ENCODE measurements at places on chromosomes 12 and 14.

GRCh38 chr12:67122584-67122983, 146.6 kb upstream of the CAND1 start:
- no peak for DNase-seq

- DNase-seq = no peak
Measured at GRCh38 chr12:12715459-12716150, 1.6 kb upstream of the CDKN1B start.

DNA sequence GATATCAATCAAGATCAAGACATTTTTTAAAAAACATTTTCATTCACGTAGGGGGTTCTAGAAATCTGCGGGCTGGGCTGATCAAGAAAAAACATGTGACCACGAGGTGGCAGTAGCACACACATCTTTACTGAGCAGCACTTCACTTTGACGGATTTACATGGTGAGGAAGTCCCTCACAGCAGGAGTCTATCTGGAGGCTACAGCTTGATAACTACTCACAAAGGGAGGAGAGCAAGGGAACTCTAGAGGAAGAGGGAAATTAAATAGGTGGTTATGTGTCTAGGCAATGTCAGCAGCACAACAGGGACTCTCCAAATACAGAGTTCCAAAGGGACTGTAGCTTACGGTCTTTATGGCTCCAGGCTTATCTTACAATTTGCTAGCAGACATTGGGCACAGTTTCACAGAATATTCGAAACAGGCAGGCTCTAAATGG, 248.1 kb downstream of the DPY19L2 start:
- DNase-seq = peak; percentile 78

- no peak for DNase-seq
Measured at GRCh38 chr12:94284046-94284445, 135.7 kb downstream of the PLXNC1 start.

DNA sequence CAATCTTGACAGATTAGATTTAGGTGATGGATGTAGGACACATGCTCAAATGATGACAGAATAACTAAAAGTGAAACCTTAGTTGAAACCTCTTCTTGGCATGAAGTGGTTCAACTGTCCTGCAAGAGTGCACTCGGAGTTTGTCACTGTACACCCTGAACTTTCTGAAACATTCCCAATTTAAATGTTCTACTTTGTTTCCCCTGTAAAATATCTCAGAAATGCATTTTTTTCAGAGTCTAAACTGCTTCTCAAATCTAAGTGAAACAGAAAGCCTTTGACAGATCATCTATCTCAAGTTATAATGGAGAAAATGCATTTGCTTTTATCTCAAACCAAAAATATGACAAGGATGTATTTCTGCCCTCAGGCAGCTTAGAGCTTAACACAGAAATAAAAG, 66.0 kb downstream of the BHLHE41 start:
- no peak for DNase-seq

DNA sequence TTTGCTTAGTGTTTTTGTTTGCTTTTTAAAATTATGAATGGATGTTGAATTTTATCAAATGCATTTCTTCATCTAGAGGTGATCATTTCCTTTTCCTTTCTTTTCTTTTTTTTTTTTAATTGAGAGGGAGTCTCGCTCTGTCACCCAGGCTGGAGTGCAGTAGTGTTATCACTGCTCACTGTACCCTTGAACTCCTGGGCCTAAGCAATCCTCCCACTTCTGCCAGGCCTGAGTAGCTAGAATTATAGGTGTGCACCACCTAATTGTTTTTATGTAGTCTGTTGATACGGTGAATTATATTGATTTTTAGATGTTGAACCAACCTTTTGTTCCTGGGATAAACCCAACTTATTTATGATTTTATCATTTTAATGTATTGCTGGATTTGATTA, 1.5 kb upstream of the CDKL1 start:
- DNase-seq = no peak

- DNase-seq = no peak
Measured at GRCh38 chr14:24312736-24313507, 1.6 kb downstream of the LTB4R start.

DNA sequence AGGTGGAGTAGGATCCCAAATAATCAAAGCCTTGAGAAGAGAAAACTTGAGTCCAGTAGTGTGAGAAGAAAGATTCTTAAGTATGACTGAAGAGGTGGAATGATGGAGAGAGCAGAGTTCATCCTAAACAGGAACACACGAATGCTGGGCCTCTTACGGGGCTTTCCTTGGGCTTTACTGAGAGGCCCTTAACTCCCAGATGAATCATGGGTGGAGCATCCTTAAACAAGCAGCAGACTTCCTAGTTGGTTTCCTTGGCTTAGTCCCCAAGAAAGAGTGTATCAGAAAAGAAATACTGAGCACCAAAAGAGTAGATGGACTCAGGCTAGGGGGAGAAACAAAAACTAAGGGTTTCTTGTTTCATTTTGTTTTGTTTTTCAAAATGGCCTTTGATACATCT, 132.5 kb downstream of the GPR135 start:
- DNase-seq = no peak

DNA sequence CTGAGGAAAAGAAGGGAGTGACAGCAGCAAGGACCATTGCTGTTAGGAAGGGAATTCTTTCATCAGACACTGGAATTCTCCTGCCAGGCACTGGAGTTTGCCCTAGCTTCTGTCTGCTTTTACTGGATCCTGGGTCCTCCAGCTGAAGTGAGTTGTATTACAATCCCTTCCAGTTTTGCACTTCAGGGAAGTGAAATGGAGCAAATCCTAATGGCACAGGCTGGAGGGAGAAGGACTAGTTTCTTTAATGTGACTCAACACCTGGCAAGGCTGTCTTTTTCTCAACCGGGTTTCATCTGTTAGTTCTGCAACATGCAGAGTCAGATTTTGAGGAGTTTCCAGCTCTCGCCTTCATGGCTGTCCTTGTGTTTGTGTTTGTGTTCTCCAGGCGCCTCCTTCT, 45.8 kb downstream of the ETV6 start:
- no peak for DNase-seq

- DNase-seq = no peak
Measured at GRCh38 chr12:92192360-92192759, 46.7 kb upstream of the BTG1 start.

GRCh38 chr14:67002994-67003753, 186.1 kb upstream of the GARIN2 start:
- no peak for DNase-seq

DNA sequence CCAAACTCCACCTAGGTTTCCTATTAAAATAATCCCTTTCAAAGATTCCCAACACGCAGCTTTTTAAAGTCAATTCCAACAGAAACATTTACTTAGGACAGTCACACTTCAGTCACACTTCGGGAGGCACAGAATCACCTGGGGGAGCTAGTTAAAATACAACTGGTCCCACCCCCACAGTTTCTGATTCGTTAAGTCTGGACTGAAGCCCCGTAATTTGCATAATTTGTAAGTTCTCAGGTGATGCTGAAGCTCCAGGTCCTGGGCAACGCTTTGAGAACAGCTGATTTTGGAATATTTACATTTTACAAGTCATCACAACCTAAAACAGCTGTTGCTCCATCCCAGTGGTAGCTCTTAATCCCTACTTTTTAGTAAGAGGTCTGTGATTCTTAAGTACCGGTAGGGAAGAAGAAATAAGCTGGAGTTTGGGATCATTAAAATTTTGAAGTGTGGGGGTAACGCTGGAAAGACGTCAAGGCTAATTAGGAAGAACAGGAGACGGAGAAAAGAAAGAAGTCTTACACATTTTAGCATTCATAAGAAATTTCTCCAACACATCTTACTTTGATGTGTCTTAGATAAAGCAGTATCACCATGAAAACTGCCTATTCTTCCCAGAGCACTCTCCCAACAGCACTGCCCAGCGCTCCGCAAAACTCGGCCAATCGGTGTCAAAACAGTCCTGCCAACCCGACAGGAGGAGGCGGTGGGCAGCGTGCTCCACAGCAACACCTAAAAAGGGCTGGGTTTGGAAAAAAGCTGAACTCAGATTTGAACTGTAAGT, 1.1 kb downstream of the IPO8 start:
- no peak for DNase-seq

DNA sequence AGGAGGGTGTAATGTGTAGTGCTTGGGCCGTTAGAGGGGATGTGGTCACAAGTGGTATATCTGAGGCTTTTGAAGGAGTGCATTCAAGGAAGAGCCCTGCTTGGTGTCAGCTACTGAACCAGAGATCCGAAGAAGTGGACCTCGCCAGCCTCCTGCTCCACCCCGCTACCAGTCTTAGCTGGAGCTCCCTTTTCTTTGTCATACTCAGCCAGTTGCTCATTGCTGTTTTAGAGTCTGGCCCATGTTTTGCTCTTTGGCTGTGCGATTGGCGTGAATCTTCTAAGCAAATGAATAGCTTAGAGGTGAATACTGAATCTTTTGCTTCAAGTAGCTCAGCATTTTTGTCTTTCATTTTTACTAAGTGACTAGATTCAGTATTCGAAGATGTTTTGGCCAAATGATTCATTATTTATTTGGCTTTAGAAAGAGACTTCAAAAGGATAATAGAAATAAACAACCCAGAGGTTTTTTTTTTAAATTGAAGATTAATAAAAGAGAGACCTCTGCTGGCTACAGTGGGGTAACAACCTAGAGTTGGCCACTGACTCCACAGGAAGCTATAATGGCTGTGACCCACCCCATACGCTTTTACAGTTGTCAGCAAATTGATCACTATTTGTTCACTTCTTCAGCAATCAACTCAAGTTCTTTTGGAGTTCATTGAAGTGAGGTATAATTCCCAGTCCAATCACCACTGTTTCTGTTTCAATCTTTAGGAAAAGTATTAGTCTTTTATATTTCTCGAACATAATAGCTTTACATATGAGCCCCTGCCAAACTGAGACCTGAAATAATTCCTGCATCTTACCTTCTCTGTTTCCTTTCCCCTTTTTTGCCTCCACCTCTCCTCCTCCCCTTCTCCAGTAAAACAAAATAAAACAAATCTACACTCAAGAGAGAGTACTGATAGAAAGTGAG, 19.9 kb downstream of the CDKN1B start:
- DNase-seq = no peak

GRCh38 chr12:49904601-49905000, 901 bp upstream of the FAIM2 start:
- no peak for DNase-seq

DNA sequence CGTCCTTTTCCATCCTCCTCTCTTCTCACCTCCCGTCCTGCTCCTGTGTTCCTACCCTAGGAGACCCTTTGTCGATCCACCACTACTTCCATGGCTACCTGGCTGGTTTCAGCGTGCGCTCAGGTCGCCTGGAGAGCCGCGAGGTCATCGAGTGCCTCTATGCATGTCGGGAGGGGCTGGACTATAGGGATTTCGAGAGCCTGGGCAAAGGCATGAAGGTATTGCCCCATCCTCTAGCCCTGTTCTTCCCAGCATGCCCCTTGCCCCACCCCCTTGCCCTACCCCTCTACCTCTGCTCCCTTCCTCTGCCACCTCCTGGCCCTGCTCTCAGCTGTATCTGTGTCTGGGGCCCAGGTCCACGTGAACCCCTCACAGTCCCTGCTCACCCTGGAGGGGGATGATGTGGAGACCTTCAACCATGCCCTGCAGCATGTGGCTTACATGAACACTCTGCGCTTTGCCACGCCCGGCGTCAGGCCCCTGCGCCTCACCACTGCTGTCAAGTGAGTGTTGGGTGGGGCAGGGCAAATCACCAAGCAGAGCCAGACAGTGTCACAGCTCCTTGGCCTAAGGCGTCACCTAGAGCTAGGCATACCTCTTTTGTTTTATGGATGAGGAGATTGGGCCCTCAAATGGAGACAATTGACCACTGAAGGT, 12.8 kb downstream of the CLSTN3 start:
- no peak for DNase-seq

DNA sequence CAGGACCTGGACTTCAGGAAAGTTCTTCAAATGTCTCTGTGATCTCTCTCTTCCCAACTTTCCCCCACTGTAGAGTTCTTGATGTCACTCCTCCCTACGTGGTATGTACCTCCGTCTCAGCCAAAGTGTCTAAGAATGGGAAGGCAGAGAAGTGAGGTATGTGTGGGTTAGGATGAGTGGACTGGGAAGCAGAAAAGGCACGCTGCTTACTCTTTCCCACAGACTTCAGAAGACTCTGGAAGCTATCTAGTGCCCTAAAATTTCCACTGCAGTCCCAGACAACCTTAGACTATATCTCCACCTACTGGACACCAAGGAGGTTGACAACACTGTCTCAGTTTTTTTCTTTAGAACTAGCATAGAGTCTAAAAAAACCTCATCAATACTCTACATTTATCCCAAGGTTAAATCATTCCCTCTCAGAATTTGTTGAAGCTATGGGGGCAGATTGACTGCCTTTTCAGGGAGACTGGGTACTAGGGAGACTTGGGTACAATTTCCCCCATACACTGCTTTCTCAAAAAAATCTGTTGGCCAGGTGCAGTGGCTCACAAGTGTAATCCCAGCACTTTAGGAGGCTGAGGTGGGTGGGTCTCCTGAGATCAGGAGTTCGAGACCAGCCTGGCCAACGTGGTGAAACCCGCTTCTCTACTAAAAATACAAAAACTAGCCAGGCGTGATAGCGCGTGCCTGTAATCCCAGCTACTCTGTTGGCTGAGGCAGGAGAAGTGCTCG, 20.6 kb upstream of the ITGA5 start:
- DNase-seq = no peak

DNA sequence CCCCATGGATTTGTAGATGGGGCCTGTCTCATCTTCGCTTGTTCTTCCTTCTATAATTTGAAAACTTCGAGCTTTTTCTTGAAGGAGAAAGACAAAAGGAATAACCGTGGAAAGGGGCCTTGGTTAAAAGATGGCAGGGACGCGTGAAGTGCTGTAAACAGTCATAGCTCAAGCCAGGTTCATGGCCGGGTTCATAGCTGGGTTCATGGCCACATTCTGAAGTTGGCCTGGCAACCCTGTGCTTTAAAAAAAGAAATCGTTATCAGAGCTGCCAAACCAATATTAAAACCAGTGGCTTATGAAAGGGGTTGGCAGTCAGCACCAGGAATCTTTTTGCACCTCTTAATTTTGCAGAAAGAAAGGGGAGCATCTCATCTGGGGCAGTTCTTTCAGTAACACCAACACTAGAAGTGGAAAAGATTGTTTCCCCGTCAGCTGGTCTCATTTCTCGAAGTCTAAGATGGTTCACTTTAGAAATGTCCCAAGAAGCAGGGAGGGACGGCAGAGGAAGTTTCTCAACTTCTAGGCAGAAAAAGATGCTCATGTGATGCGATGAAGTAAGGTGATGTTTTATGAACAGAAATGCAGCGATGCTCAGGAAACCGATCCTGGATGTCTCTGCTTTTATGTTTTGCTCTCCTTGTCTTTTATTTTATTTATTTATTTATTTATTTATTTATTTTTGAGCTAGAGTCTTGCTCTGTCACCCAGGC, 193.1 kb upstream of the TBX3 start:
- no peak for DNase-seq

DNA sequence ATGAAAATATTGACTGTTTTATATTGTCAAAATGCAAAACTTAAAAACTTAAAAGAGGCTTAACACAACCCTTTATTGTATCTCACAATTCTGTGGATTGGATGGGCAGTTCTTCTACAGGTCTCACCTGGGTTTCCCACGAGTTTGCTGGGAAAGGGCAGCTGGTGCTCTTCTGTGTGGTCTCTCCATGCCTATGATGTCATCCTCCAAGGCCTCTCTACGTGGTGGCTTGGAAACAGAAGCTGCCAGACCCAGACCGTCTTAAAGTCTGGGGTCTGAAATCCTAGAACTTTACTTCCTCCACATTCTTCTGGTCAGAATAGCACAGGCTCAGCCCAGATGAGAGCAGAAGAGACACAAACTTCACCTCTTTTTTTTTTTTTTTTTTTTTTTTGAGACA, 36.5 kb upstream of the KICS2 start:
- no peak for DNase-seq

- DNase-seq = no peak
Measured at GRCh38 chr12:67220065-67220464, 49.1 kb upstream of the CAND1 start.

Measured in smooth muscle cell of the brain vasculature (primary cell).